ENCODE measurements at places on chromosomes 11 and 22. TPM values are rescaled to one million over a fixed set of nuclear protein-coding genes. Genes with fewer than 3 reads are reported as not detected.
A peak's percentile ranks its signal among the peaks of the same experiment; 100 is the strongest.

GRCh38 chr22:39932918-39933649, 27.1 kb upstream of the TMA7B start:
- no peak for DNase-seq

CST6 gene
- 1.5 TPM for total RNA-seq

GRCh38 chr11:22774716-22775115, 54.9 kb downstream of the SVIP start:
- no peak for DNase-seq

- DNase-seq: peak; percentile 62
Measured at GRCh38 chr11:2212411-2213251, 41.0 kb upstream of the TH start.

DNA sequence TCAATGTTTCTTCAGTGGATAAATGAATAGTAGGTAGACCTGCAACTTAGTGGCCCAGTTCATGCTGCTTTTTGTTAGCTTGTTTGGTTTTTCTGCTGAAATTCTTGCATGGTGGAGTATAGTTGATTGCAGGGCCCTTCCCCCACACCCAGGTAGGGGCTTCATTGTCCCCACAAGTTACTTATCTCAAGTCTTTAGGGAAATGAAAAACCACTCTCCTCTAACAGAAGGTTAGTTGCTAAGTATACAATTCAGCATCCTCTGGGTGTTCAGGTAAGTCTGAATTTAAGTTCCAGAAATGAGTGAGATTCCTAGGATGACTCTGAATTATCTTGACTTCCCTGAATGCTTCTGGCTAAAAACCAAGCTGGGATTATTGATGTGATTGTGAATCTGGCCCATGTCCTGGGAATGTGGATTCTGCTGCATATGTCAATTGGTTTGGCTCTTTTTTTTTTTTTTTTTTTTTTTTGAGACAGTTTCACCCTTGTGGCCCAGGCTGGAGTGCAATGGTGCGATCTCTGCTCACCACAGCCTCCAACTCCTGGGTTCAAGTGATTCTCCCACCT, 40.3 kb downstream of the BCL2L13 start:
- no peak for DNase-seq

DNA sequence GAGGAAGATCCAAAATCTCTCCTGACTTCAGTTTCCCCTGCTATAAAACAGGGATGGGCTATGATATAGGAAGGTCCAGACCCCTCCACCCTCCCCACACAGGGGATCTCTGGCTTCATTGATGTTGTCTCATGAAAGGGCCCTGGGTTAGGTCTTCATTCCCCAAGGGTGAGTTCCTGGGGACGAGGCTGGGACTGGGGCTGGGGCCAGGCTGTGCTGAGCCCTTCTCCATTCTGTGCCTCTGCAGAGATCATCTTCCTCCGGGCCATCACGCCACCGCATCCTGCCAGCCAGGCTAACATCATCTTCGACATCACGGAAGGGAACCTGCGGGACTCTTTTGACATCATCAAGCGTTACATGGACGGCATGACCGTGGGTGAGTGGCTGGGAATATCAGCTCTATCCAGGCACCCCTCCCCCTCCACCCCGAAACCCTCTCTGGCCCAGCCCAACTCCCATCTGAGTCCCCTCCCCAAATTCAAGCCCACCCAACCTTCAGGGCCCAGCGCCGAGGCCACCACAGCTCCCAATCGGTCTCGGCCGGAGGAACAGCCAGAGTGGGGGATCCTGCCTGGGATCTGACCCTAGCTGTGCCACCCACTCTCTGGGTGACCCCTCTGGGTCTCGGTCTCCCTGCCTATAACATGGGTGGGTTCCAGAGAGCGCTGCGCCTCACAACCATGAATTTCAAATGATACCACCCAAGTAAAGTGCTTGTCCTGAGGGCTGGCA, 74.2 kb downstream of the FBLN1 start:
- no peak for DNase-seq

- DNase-seq: no peak
Measured at GRCh38 chr11:25319127-25319526, 822.3 kb downstream of the LUZP2 start.

DNA sequence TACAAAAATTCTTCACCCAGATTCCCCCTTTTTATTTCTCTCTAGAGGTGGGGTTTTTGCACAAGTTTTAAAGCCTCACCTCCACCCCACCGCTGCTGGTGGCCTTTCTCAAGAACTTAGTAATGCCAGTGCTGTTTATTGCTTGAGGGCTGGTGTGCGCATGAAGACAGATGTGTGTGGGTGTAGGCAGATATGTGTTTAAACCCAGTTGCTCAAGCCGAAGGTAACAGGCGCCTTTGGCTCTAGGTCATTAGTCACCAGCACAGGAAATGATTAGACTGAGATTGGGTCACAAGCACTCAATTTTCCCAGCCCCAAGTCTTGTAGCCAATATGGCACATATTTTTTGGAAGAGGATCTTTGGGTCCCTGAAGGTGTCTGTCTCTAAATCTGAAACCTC, 2.7 kb upstream of the CLMP start:
- DNase-seq: no peak

TPBGL gene
- 0.08 TPM for total RNA-seq

- DNase-seq: no peak
Measured at GRCh38 chr22:20531404-20532201, 24.2 kb downstream of the MED15 start.

FLRT1 gene
- 1.2 TPM for total RNA-seq

- no peak for DNase-seq
Measured at GRCh38 chr11:134412203-134413042, at the start of gene B3GAT1. Gene B3GAT1 (minus strand): TSS chr11:134412242. CDS start chr11:134387659, 24,583 bp downstream.

GRCh38 chr11:59710136-59710847, 3.4 kb downstream of the OR10V1 start:
- DNase-seq: no peak

OR2AG2 gene
- total RNA-seq: not detected

OR6T1 gene
- not detected for total RNA-seq

DNA sequence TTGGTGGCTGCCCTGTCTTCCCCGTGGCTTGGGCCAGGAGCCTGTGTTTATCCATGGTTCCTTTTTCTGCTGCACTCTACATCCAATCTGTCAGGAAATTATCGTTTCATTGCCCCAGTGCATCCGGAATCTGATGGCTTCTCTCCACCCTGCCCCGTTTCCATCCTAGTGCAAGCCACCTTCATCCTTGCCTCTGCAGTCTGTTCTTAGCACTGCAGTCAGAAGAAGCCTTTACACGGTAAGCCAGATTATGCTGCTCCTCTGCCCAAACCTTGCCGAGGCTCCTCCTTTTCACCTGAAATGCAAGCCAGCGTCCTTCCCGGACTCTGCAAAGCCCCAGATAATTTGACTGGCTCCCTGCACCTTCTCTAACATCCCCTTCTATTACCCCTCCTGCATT, 45.1 kb downstream of the PARVG start:
- DNase-seq: no peak

OR56A1 gene
- not detected for total RNA-seq

GRCh38 chr11:79309407-79309806, 131.4 kb downstream of the TENM4 start:
- DNase-seq: no peak

HBB gene
- 1,223 TPM for total RNA-seq

GRCh38 chr11:126263489-126263888, 5.2 kb downstream of the SRPRA start:
- no peak for DNase-seq

PGA4 gene
- total RNA-seq: not detected

GRCh38 chr11:92948116-92948515, 21.3 kb upstream of the MTNR1B start:
- DNase-seq: no peak

GRCh38 chr11:87185228-87185627, 147.5 kb downstream of the TMEM135 start:
- DNase-seq: no peak

- DNase-seq: no peak
Measured at GRCh38 chr22:27674261-27674923, 127.2 kb downstream of the MN1 start.

DNA sequence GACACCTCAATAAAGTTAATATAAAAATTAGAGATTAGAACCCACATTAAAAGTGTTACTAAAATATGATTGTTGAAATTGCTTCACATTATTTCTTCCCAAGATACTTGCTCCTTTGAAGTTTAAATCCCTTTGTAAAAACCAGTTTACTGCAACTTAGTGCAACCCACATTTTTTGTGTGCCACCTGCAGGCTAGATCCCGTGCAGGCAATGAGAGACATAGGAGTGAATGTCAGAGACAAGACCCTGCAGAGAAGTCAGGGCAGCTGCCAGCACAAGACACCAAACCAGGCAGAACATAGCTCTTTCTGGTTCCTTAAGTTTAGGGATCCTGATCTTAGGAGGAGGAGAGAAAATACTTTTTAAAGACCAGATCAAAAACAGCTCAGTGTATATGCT, 142.8 kb upstream of the MTNR1B start:
- no peak for DNase-seq

DNA sequence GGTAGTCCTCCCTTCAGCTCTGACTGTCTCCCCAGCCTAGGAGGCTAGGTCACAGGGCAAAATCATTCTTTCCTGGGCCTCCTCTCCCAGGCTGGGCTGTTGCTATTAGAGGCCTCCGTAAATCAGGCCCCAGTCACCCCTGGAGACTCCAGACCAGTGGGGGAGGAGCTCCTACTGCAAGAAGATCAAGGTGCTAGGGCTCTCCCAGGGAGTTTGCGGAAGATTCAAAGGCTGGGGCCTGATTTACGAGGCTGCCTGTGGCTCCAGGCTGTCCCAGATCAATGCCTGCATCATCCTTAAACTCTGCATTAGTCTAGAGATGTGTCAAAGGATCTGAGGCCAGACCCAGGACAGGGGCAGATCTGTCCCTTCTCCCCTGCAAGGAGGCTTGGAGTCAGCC, 346.2 kb downstream of the TENM4 start:
- peak; percentile 26 for DNase-seq

DNA sequence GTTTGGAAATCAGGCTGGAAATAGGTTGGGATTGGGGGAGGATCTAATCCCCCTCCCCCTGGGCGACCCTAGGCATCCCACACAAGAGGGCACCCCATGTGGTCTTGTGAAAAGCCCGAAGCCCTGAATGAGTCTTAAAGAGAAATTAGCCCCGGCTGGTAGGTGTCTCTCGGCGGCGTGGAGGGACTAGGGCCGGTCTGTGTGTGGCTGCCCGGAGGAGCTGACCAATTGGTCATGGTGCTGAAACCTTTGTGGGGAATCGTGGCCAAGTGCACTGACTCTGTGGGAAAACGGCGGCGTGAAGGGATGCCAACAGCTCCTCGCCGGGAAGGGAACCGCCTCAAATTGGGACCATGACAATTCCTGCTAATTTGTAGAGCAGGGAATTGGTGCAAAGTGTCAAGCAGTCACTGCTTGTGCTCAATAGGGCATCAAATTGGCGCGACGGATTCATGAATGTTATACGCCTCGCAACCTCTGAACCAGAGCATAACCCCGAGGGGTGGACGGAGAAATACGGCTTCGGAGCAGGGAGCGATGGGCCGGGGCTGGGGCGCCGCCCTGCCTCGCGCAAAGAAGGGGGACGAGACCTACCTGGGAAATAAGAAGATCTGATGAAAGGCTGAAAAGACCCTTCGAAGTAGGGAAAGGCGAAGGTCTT, 1.5 kb downstream of the DBX1 start:
- DNase-seq: no peak

DNA sequence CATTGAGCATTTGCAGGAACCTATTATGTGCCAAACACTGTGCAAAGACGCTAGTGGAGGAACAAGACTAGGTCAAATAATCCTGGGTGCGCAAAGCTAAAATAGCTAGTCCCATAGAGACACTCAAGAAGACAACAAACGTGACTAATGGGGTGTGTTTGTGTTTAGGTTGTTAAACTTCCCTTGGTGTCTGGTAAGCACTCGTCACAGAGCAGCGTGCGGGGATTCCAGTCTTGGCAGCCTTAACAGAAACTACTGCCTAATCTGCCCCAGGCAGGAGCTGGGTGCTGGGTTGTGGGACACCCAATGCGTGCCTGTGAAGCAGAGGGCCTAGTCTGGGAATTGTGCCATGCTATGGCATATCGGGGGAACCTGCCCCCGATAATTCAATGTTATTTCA, 10.8 kb upstream of the CALCB start:
- no peak for DNase-seq

TIMP3 gene
- 116 TPM for total RNA-seq

KRTAP5-7 gene
- not detected for total RNA-seq

DNA sequence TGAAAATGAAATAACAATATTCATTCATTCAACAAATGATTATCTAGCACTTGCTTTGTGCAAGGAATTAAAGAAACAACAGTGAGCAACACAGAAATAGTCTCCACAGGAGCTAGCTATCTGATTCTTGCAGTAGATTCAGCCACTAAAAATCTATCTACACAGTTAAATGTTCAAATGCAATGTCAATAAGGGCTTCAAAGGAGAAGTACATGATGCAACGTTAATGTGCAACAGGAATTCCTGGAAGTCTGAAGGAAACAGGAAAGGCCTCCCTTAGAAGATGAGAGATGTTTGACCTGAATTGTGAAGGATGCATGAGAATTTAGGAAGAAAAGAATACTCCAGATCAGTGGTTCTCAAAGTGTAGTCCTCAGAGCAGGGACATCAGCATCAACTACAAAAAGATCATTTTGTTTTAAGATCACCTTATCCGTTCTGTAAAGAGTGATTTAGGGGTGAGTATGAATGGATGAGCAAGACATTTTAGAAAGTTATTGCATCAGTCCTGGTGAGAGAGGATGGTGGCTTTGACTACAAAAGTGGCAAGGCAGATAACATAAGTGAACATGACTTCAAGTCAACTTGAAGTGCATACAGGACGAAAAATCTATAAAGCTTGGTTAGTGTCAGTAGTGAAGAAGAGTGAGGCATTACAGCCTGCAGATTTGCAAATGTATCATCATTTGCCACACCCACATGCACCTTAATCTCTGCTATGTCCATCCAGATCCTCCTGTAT, 96.0 kb downstream of the ETS1 start:
- no peak for DNase-seq

GPHA2 gene
- total RNA-seq: not detected

DNA sequence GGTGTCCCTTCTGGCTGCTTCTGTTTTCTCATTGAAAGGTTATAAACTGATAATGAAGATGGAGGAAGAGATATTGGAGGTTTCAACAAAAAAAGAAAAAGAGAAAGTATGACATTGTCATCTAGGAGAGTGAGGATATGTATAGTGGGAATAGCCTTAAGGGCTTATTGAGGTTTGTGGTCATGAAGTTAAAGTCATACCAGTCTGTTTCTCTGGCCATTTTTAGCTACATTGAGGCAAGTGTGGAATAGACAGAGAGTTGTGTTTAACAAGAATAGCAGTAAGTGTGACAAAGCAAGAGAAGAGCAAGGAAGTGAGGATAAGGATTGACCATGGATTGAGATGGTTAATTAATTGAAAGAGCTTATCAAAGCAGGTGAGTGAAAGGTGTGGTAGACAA, 110.4 kb downstream of the ELP4 start:
- DNase-seq: no peak
